Astrocyte of the cerebellum (primary cell): ENCODE measurements at places on chromosomes 11 and 22.

- peak; percentile 22 for DNase-seq
Observed at GRCh38 chr22:20243537-20244249, 24.4 kb downstream of the RTN4R start.

DNA sequence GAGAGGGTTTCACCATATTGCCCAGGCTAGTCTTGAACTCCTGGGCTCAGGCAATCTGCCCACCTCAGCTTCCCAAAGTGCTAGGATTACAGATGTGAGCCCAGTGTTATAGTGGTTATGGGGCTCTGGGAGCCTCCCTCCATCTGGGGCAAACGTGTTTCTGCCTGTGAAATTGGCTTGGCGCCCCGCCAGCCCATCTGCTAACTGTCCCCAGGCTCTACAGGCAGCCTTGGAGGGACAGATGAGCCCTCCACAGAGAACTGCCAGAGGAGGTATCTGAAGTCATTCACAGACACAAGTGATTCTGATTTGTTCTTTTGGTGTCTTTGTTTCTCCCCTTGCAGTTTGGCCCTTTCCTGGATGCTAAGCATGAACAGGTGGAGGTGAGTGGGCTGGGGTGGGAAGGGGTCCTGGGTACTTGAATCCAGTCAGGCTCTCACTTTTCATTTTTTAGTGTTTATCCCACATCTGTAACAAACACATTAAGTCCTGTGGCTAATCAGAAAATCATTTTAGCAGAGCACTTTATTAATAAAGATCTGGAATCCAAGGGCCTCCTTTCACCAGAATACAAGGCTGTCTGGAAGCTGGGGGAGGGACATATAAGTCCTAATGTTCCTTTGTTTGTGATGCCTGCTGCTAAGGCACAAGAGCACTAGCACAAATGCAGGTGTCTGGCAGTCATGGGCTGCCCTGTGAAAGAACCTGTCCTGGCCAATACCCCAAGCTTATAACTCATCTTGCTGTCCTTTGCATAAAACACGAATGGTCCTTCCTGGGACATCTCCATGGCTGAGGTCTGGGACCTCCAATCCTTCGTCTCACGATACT lies 25.7 kb upstream of the CDC42EP2 start:
- DNase-seq: no peak

GRCh38 chr11:77094841-77095365 lies 7.7 kb upstream of the OMP start:
- no peak for DNase-seq

- peak; percentile 60 for DNase-seq
Observed at GRCh38 chr22:39253435-39254070, 8.8 kb upstream of the PDGFB start.

DNA sequence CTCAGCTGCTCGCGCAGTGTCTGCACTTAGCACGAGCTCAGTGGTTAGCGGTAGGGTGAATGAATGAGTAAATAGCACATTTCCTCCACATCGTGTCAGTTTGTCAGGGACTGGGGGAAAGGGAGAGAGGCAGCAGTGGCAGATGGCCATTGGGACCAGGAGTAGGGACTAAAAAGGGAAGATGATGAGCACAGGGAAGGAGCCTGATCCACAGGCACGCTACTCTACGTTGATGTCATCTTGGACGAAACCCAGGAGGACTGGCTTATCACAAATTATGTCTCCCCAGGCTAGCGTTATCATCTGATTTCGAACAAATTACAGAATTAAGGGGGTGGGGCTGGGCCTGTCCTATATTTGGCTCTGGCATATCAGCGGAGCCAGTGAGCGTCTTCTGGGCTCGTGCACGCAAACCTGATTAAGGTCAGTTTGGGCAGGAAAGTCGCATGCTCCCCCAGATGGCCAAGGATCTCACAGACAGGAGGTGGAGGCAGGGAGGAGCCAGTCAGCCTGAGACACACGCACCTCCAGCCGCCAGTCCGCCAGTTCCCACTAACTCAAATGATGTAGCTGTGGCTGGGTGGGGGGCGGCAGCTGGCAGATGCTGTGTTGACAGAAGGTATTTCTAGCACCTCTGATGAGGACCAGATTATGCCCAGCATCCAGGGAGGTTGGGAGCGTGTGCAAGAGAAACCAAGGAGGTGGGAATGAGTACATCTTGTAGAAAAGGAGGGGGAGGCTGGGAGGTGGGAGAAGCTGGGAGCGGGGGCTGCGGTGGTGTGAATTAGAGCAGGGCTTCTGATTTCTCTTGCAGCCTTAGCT lies 97.4 kb upstream of the PRDM11 start:
- DNase-seq: no peak

DNA sequence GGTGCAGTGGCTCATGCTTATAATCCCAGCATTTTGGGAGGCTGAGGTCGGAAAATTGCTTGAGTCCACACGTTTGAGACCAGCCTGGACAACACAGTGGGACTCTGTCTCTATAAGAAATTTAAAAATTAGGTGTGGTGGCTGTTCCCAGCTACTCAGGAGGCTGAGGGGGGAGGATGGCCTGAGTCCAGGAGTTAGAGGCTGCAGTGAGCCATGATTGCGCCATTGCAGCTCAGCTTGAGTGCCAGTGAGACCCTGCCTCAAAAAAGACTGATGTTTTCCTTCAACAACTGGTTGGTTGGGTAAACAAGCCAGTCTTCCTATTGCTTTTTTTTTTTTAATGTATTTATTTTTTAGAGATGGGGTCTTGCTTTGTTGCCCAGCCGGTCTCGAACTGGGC lies 9.2 kb downstream of the XBP1 start:
- DNase-seq: no peak

DNA sequence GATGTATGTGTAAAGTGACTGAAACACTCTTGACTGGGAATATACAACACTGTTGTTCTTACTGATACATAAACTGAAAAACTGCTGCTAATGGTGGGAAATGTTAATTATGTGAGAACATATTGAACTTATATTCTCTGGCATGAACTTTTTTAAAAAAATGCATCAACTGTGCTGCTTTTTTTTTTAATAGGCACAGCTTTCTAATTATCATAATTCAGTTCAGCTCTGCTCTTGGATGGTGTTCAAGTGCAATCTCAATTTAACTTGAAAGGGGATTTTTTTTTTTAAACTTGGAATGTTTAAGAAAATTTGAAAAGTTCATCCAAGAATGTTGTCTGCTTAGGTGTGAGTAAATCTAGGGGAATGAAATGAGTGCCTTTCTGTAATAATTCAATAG lies 5.2 kb downstream of the TEAD1 start:
- no peak for DNase-seq

DNA sequence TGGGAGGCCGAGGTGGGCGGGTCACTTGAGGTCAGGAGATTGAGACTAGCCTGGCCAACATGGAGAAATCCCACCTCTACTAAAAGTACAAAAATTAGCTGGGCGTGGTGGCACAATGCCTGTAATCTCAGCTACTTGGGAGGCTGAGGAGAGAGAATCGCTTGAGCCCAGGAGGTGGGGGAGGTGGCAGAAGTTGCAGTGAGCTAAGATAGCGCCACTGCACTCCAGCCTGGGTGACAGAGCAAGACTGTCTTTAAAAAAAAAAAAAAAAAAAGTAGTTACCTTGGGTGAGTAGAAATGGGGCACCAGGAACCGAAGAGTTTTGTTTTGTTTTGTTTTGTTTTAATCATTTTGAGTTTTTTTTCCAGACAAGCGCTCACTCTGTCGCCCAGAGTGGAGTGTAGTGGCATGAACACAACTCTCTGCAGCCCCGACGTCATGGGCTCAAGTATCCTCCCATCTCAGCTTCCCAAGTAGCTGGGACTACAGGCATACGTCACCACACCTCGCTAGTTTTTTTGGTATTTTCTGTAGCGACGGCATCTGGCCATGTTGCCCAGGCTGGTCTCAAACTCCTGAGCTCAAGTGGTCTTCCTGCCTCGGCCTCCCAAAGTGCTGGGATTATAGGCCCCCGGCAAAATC lies 15.8 kb downstream of the THAP12 start:
- no peak for DNase-seq

- DNase-seq: no peak
Observed at GRCh38 chr22:32389685-32390084, 22.4 kb downstream of the RTCB start.

- no peak for DNase-seq
Observed at GRCh38 chr22:46162285-46162684, 12.0 kb downstream of the PPARA start.

DNA sequence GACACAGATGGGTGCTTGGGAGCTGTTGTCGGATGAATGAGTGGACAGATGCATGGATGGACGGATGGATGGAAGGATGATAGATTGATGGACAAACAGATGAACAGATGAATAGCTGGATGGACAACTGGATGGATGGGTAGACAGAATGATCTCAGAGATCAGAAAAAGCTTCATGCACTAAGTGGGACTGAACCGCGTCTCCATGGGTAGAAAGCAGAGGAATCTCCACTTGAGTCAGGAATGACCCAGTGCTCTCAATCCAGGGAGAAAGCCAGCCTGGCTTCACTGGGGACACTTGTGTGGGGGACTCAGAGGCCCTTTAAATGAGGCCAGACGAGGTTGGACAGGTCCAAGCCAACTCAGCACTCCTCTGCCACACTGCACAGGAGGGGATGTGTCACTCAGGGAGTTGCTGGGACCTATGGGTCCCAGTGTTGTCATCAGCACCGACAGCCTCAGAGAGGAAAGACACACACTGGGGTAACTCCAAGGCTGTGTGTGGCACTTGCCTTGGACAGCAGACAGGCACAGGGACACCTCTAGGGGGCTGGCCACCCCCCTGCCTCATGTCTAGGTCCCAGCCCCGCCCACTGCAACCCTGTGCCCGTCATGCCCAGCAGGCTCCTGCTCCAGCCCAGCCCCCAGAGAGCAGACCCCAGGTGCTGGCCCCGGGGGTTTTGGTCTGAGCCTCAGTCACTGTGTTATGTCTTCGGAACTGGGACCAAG lies 5.6 kb downstream of the IGLL5 start:
- no peak for DNase-seq

GRCh38 chr22:46018859-46019258 lies 41.9 kb upstream of the WNT7B start:
- no peak for DNase-seq

GRCh38 chr22:26617271-26618199 lies at the start of gene CRYBB1:
TSS of gene CRYBB1 (minus strand) at chr22:26618027. CDS start at chr22:26616319, 1,708 bp downstream.
- no peak for DNase-seq

DNA sequence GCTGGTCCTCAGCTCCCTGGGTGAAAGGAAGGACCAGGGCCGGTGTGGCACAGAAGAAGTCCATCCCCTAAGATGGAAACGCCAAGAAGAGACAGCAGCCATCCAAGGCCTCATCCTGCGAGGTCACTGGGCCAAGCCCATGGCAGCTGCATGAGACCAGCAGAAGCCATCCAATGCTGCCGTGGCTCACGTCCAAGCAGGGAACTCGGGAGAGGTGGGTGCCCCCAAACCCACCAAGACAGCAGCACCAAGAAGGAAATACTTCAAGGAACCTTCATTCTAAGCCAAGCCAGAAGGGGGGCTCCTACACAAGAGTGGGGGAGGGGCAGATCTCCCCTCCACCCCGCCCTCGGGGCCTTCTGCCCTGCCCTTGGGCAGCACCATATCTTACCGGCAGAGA lies 49.6 kb downstream of the IGSF9B start:
- DNase-seq: no peak

- no peak for DNase-seq
Observed at GRCh38 chr11:100970283-100971164, 159.1 kb downstream of the PGR start.

DNA sequence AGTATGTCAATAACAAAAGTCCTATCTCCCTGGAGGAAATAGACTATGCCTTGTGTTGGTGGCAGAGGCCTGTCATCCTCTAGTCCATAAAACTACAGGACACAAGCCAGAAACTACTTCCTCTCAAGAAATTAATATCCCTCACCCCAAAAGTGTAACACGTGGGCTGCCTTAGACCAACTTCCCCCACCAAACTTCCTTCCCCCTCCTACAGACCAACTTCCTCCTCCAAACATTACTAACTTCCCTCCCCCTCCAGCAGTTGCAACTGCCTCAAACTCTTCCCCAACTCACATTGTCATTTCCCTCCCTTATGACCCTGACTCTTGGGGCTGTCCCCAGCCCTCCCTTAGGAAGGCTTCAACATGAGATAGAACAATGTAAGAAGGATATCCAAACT lies 6.3 kb downstream of the OR52K2 start:
- no peak for DNase-seq

DNA sequence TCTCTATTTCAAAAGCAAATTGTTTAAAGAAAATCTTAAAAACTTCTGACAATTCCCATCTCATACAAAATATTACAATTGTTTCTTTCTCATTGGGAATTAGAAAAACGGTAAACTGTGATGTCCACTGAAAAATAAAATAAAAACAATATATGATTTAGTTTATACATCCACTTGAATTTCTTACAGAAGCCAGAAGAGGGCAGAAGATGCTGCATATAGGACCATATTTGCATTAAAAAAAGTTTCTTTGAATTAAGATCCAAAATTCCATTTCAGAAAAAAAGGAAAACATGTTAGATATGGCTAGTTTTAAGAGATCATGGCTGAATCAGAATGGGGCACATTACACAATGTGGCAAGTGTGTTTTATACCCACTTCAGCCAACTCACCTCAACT lies 39.3 kb upstream of the LRRC4C start:
- no peak for DNase-seq

- DNase-seq: peak; percentile 69
Observed at GRCh38 chr11:29333993-29334775, 682.6 kb downstream of the KCNA4 start.

- no peak for DNase-seq
Observed at GRCh38 chr11:100932474-100933100, 197.0 kb downstream of the PGR start.

DNA sequence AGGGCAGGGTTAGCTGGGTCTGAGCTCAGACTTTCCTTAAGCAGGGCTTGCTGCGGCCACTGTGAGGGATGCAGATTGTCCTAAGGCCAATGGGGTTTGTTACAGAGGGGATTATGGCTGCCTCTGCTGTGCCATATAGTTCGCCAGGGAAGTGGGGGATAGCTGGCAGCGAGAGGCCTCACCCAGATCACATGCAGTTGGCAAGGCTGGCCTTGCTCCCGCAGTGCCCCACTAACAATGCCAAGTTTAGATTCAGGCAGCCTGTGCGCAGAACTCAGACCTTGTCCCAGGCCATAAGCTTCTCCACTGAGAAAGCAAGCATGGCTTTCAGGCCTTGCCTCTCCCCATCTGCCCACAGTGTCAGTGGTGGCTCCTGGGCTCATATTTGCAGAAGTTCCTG lies 4.7 kb upstream of the APOL2 start:
- DNase-seq: no peak

DNA sequence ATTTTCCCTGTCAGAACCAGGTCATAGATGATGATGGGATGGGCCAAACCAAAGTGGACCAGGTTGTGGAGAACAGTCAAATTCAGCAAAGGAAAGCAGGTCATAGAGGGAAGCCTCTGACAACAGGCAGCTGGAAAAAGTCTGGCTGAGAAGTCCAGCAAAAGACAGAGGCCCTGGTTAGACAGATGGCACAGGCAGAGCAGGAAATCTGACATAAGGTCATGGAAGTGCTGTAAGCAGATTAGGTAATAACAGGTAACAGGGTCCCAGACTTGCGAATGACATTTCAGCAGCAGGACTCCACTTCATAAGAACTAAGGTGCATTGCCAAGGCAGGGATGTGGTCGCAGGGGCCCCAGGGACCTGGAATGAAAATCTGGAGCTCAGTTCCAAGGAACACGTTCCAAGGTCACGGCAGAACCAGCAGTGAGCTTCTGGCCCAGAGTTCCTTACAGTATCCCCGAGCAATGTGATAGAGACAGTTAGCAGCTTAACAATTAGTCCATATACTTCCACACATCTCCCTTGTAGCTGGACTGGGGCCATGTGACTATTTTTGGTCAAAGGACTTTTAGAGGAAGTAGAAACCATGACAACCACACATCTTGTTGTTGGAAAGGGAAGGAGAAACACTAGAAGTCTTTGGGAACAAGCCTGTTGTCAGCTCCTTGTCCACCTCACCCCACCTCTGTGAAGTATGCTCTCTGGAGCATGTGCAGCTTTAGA lies 75.4 kb downstream of the ME3 start:
- DNase-seq: no peak
